ENCODE measurements at places on chromosomes 6 and 20.
A peak's percentile ranks its signal among the peaks of the same experiment; 100 is the strongest.

DNA sequence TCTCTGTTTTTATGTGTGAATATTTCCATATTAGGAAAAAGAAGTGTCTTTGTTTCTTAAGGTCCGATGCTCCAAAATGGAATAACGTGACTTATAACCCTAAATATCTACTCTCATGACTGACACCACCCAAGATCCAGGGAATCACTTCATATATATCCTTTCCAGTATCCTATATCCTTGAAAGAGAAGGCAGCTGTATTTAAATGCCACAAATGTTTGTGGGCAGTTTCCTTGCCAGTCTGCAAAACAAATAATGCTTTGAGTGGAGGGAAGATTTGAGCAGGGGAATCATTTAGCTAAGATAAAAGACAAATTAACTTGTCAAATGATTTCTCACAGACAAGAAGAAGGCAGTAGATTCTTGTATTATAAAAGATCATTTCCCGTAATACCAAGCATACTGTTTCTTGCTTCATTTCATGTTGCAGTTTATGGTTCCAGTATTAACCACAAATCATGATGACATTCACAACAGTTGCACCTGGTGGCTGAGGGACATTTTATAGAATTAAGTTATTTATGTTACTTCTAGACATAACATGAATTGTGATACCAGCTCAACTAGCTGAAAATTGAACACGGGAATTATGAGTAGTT lies 30.0 kb upstream of the FABP7 start:
- no peak for DNase-seq

DNA sequence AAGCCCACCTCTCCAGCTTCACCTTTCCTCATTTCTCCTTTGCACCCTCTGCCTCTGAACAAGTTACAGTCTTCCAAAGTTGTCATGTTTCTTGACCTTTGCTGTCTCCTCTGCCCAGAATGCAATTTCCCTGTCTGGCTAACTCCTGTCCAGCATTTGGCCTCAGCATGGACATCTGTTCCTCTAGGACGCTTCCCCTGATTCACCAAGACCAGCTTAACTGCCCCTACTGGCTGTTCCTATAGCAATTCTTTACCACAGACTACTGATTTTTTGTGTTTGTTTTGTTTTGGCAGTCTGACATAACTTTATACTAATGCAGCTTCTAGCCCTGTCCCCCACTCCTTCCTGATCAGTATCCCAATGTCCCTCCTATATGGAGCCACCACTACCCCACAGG lies 13.4 kb downstream of the GNL1 start:
- DNase-seq, result no peak

- no peak for DNase-seq
These were observed 34.2 kb downstream of the RNF217 start for GRCh38 chr6:124996411-124996810.

- DNase-seq, result no peak
These were observed 1026.7 kb downstream of the KIF16B start for GRCh38 chr20:15546525-15547023.

- no peak for DNase-seq
These were observed 15.8 kb downstream of the RRP36 start for GRCh38 chr6:43037197-43037596.

DNA sequence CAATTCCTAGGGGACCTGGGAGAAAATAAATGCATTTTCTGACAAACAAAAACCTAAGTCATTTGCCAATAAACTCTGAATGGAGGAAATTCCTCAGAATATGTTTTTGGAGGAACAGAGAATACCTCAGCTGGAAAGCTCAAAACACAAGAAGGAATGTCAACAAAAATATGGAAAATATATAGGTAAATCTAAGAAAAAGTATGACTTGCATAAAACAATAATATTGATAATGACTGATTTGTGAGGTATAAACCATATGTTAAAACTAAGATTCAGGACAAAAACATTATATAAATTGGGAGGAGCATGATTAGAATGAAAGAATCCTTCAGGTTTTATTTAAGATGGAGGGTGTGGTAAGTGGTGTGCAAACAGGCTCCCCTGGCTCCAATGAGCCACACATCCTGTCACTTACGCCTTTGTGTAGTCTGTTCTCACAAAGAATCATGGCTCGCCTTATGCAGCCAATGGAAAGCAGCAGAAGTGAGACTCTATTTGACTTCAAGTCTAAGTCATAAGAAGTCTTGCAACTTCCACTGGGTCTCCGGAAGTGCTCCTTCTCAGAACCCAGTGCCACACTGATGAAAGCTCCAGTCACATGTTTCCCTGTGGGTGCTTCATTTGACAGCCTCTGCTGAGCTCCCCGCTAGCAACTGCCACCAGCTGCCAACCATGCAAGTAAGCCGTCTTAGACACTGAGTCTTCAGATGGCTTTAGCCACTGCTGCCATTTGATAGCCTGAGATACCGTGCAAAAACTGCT lies 8.1 kb downstream of the CFAP61 start:
- no peak for DNase-seq

DNA sequence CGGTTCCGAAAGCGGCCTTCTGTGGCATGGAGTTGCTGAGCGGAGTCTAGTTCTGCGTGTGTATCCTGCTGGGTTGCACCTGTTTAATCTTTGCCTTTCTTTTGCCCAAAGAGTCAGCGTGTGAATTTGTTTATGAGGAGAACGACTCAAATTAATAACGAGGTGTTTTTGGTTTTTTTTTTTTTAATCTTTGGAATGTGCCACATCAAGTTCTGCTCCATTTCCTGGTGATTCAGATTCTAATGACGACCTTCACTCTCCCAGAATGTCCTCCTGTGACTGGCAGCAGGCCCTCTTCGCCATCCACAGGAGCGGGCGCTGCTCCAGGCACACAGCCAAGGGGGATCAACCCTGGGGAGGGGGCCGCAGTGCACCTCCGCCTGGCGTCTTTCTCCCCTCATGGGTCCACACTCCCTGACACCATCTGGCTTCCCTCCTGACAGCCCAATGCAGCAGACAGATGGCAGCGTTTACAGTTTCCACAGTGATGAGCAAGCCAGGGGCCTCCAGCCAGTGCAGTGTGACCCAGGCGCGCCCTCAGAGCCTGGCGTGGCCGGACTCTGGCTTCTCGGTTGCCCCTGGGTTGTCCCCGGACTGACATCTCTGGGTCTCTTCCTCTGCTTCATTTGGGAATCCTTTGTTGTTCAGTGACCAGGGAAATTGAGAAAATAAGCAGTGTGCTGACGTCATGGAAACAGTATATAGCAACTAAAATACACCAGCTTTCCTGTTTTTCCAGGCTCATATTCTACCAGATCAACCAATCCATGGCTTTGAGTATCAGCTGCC lies 27.5 kb upstream of the AFDN start:
- no peak for DNase-seq

DNA sequence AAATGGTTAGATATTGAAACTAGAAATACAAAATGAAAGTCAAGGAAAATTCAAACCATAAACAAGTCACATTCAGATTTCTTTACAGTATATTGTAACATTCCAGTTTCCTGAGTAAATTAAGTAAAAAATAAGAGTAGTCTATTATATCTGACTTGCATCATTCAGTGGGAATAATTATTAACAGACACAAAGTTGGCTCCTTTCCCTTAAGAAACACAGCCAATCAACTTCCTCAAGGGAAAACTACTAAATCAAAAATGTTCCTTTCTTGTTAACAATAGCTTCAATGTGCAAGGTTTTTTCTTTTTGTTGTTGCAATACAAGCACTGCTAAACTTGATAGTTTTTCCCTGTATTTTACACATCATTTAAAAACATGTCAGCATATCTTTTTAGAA lies 33.2 kb downstream of the DNAAF9 start:
- DNase-seq, result no peak

- no peak for DNase-seq
These were observed 129.2 kb downstream of the PDSS2 start for GRCh38 chr6:107330168-107330567.

DNA sequence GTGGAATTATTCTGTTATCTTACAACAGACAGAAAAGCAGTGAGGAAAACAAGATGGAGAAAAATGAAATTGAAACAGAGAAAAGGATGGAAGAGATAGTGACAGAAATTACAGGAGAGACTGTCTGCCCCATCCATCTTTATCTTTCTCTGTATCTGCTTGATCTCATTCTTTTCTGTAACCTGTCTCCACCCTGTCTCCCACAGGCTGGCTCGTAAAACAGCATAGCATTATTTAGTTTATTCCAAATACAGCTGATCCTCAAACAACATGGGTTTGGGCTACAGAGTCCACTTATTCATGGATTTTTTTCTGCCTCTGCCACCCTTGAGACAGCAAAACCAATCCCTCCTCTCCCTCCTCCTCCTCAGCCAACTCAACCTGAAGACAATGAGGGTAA lies 482.3 kb upstream of the JARID2 start:
- no peak for DNase-seq

DNA sequence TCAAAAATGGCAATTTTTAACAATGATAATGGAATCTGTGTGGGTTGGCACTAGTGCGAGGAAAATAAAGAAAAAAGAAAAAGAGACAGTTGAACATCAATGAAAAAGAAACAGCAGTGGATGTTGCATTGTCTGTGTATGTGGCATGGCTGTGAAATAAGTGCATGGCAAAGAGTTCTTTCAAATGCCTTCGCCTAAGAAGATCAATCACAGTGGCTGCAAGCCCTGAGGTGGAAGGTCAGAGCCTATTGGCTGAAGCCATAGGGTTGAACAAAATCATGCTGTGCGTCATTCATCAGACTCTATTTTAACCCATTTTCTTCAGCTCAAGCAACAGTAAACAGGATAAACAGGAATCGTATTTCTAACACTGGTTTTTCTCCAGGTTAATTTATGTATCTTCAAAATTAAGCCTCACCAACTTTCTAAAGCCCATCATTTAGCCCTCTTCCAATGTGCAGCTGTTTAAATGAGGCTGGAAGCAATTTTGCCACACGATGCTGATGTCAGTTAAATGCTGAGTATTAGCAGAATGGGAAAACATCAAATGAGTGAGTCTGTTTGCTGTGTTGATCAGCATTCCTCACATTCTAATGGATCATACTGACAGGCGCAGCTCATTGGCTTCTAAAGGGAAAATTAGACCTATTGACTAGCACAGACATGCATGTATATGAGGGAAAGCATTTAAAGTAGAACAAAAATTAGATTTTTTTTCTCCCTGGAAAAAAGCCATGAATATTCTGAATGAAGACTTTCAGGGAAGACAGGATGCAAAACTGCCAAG lies 955.9 kb upstream of the EYS start:
- no peak for DNase-seq

GRCh38 chr20:5191829-5192569 lies 65.2 kb downstream of the CDS2 start:
- no peak for DNase-seq

DNA sequence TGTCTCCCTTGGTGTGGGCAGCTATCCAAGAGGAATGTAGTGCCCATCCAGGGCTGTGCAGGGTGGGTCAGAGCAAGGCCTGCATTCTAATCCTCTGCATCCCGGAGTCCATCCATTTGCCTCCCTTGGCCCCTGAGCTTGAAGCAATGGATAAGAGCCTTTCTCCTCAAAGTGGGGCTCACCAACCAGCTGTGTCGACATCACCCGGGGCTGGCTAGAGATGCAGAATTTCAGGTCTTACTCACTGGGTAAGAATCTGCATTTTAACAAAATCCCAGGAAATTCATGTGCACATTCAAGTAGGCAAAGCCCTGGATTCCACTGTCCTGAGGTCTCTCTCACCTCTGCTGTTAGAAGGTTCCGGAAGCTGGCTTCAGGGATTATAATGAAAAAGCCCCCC lies 95.3 kb downstream of the MDGA1 start:
- no peak for DNase-seq

DNA sequence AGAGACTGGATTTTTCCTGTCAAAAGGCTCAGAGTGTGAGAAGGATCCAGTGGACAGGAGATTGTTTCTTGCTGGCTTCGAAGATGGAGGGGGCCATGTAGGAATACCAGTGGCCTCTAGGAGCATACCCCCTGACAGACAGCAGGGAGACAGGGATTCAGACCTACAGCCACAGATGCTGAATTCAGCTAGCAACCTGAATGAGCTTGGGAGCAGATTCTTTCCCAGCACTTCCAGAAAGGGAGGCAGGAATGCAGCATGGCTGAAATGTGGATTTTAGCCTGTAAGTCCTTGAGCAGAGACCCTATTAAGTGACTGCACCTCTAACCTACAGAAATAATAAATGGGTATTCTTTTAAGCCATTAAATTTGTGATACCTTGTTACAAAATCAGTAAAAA lies 44.6 kb downstream of the STXBP5 start:
- DNase-seq, result no peak

DNA sequence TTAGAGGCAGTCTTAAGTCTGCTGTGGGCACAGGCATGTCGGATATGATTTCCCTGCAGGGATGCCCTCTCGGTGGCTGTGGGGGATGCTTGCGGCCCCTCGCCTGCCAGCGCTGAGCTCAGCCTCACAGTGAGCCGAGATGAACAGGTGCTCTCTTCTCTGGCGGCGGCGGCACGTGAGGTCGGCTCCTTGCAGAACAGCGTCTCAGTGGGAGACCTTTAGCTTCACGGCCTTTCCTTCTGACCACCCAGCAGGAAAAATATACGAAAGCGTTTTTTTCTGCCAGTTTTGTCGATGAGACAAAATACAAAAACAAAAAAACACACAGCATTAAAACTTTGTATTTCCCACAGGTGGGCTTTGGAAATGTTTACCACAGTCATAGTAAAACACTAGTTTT lies 23.6 kb downstream of the FOXA2 start:
- DNase-seq, result no peak

GRCh38 chr6:152372945-152373344 lies 264.2 kb downstream of the SYNE1 start:
- DNase-seq, result no peak

GRCh38 chr6:102759415-102759814 lies 1365.9 kb downstream of the GRIK2 start:
- DNase-seq, result no peak

- no peak for DNase-seq
These were observed 756.9 kb downstream of the TFAP2A start for GRCh38 chr6:9657994-9658393.

- peak; percentile 5 for DNase-seq
These were observed at the start of gene DDX43 for GRCh38 chr6:73394577-73395354. DDX43 (plus strand) TSS chr6:73394828; CDS start chr6:73394906, 78 bp downstream.

GRCh38 chr6:211871-212497 lies 80.3 kb upstream of the DUSP22 start:
- no peak for DNase-seq

GRCh38 chr20:57905448-57905847 lies 195.6 kb upstream of the PMEPA1 start:
- DNase-seq, result no peak

DNA sequence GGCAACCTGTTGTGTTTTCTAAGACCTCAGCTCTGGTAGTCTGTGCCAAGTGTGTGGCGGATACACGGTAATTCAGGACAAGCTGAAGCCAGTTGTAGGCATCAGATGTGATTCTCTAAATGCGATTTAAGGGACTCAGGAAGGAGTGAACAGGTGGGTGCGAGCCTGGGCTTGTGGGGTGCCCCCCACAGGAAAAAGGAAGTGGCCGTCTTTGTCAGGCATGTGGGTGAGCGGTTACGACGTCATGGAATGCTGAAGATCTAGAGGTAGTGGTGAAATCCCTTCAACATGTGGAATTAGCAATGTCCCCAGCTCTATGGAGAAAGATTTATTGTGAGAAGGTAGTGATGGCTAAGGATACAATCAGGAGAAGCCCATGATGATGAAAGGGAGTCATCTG lies 95.1 kb upstream of the EXOC2 start:
- DNase-seq, result no peak

Measured in stimulated activated effector memory CD8-positive, alpha-beta T cell treated with anti-CD3 and anti-CD28 coated beads, Interleukin-12 subunit alpha, Interleukin-12 subunit beta, amount 100 ng/mL, for 72 hours (primary cell).